Left kidney (tissue), 8 donors: ENCODE measurements at places on chromosomes 4 and X.
A peak's percentile ranks its signal among the peaks of the same experiment; 100 is the strongest.

- DNase-seq = no peak
These were observed 10.6 kb downstream of the SULT1E1 start for GRCh38 chr4:69849297-69849696.

DNA sequence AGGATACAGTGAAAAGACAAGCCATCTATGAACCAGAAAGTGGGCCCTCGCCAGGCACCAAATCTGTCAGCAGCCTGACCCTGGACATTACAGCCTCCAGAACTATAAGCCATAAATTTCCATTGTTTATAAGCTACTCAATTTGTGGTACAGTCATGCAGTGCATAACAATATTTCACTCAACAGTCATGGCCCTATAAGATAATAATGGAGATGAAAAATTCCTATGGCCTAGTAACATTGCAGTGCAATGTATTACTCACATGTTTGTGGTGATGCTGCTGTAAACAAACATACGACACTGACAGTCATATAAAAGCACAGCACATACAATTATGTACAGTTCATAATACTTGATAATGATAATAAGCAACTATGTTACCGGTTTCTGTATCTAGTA is 17.1 kb upstream of the TLR1 start:
- no peak for DNase-seq

DNA sequence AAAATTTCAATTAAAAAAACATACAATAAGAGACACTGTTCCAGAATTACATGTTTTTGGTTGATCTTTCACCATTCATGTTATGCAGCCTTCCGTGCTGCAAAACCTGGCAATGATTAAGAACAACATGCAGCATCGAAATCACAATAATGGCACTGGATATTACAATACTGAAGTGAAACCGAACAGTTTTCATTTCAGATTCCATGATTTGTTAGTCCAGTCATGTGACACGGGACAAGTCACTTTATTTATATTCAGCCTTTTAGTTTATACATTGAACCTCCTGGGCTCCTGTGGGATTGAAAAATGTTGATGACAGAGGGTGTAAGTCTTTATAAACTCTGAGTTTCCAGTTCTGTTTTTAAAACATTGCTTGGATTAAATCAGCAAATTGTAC is 142.5 kb upstream of the TTC29 start:
- no peak for DNase-seq

DNA sequence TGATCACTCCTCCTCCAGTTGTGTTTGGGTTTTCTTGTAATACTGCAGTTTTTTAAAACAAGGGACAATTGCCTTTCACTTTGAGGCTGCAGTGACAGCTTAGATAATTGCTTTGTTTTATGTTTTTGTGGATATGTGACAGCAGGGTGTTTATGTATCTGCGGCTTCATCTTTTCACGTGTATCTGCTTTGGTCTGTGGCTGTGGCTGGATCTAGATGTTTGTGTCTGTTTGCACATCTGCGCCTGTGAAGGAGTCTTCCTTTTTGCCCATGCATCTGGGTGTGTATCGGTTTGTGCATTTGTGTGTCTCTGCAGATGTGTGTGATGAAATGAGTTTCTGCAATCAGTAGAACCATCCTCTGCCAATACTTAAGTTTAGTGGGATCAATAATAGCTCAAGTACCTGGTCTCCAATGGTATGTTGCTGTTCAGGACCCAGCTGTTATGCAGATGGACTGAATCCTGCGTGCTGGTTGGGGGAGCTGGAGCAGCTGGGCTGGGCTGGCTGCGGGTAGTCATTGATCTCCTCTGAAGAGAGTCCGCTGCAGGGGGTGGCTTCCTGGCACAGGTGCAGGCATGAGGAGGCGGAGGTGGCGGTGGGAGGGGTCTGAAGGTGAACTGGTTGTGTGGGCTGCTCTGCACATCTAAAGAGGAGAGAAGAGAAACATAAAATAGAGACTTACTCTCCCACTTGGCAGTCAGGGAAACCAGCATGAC is 390.3 kb downstream of the SH2D1A start:
- no peak for DNase-seq

- DNase-seq = peak; percentile 45
These were observed 752 bp downstream of the FRAS1 start for GRCh38 chr4:78057600-78058550.

- DNase-seq = no peak
These were observed 556.5 kb downstream of the IL1RAPL1 start for GRCh38 chrX:29143756-29144155.

DNA sequence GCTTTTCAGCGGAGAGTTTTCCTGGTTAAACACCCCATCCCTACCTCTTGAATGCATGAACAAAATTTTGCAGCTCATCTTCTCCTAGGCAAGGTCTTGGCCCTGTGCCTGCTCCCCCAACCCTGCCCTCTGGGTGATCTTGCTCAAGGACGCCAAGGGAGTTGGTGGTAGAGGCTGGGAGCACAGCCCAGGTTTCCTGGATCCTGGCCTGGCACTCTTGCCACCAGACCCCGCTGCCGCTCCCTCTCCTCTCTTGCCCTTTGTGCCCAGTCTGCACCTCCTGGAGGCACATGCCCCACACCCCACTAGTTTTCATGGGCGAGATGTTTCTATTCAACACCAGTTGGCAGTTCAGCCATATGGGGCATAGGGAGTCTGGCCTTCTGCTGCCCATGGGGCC is 37.3 kb downstream of the TSC22D3 start:
- DNase-seq = no peak

DNA sequence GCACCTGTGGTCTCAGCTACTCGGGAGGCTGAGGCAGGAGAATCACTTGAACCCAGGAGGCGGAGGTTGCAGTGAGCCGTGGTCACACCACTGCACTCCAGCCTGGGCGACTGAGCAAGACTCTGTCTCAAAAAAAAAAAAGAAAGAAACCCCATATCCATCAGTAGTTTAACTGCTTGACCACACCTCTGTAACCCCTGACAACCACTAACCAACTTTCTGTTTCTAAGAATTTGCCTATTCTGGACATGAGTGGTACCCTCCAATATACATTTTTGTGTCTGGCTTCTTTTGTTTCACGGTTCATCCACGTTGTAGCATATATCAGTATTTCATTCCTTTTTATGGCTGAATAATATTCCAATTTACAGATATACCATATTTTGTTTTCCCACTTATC is 9.1 kb downstream of the PPAT start:
- DNase-seq = no peak

DNA sequence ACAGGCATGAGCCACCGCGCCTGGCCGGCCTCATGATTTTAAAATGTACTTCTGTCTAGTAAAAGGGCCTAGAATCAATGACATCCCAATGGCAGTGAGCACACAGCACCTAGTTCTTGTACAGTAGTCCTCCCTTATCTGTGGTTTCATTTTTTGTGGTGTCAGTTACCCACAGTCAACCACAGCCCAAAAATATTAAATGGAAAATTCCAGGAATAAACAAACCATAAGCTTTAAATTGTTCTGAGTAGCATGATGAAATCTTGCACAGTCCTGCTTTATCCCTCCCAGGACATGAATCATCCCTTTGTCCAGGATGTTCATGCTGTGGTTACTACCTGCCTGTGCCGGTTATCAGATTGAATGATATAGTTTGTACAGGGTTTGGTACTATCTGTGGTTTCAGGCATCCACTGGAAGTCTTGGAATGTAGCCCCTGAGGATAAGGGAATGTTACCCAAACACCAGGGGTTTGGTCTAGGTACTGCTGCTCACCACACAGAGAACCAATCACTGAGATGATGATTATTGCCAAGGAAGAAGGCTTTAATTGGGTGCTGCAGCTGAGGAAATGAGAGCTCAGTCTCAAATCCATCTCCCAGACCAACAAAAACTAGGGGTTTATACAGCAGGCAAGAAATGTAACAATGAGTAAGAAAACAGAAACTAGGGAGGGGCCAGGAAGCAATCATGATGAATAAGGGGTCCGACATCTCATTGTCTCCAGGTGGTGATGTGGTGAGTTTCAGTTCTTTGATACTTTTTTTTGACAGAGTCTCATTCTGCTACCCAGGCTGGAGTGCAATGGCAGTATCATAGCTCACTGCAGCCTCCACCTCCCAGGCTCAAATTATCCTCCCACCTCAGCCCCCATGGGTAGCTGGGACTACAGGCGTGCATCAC is 16.2 kb upstream of the FHL1 start:
- DNase-seq = no peak

GRCh38 chr4:112403101-112403945 is 106.2 kb downstream of the ALPK1 start:
- DNase-seq = no peak

DNA sequence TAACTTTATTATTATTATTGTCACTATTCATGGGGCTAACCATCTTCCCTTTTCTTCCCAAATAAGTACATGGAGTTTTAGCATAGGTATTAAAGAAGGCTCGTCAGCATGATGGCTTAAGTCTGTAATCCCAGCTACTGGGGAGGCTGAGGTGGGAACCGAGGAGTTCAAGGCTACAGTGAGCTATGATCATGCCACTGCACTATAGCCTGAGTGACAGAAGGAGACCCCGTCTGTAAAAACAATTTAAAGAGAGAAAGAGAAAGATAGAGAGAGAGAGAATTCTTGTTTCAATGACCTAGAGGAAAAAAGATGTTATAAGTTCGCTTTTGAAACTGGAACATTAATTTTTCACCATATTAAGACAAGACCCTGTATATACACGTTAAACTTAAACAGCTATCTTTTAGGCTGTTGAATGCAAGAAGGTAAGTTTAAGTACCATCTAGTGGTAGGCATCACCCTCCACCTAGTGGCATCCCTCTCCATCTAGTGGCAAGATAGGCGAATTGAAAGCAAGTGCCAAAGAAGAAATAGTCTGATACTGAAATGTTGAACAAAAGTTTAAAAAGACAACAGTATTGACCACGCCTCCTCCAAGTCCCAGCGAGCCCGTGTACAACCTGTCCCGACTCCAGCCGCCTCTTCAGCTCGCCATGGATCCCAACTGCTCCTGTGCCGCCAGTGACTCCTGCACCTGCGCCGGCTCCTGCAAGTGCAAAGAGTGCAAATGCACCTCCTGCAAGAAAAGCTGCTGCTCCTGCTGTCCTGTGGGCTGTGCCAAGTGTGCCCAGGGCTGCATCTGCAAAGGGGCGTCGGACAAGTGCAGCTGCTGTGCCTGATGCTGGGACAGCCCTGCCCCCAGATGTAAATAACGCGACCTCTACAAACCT is 26.0 kb upstream of the YTHDC1 start:
- peak; percentile 50 for DNase-seq

- DNase-seq = no peak
These were observed 1511.0 kb upstream of the ADGRL3 start for GRCh38 chr4:59689149-59689548.

GRCh38 chrX:19805046-19805690 is 82.2 kb downstream of the SH3KBP1 start:
- DNase-seq = no peak

GRCh38 chrX:3950373-3950772 is 236.9 kb upstream of the PRKX start:
- no peak for DNase-seq

- no peak for DNase-seq
These were observed 14.2 kb upstream of the OSTC start for GRCh38 chr4:108636246-108636645.

DNA sequence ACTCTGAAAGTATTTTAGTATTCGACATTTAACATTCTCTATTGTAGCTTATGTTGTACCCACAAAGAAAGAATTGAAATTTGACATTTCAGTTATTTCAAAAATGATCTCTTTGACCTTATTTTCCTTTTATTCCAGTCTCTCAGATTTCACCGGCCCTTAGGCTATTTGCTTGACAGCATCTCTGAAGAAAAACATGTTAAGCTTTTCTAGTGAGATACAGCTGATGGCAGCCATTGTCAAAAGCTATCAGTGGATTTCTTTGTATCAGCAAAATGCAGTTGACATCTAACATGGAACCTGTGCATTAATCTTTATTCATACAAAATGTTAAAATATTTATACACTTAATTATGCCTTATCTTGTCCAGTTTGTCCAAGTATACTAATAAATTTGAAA is 16.7 kb downstream of the ZAR1 start:
- no peak for DNase-seq

GRCh38 chrX:153874366-153875125 is 11.4 kb downstream of the L1CAM start:
- no peak for DNase-seq
